Activated T-helper 1 cell treated with anti-CD3 and anti-CD28 coated beads, Interleukin-12 subunit alpha, Interleukin-12 subunit beta, Interleukin-2, Interleukin-4 antibody, amounts not matched to agents 30 ng/mL and 10 ng/mL and 1 ng/mL, durations not matched to agents 14 hours and 24 hours and 36 hours (primary cell): ENCODE measurements at places on chromosomes 3 and 15. TPM values are rescaled to one million over a fixed set of nuclear protein-coding genes. Genes with fewer than 3 reads are reported as not detected.

Gene TM4SF18
- not detected in 2 replicates for total RNA-seq

Gene SAXO2
- 0.54 and 0.57 TPM in 2 replicates for total RNA-seq

Gene SLC22A13
- total RNA-seq: 0.65 and 0.78 TPM in 2 replicates

Gene IQCF5
- total RNA-seq: not detected in 2 replicates

Gene CD96
- 79.1 and 79.7 TPM in 2 replicates for total RNA-seq

Gene IL5RA
- 0.12 TPM in 1 of 2 replicates, not detected in the other for total RNA-seq

Gene LRRC31
- not detected in 2 replicates for total RNA-seq
